H1 (cell line): ENCODE measurements at places on chromosomes 1 and 21. TPM values are rescaled to one million over a fixed set of nuclear protein-coding genes. Genes with fewer than 3 reads are reported as not detected.

DNA sequence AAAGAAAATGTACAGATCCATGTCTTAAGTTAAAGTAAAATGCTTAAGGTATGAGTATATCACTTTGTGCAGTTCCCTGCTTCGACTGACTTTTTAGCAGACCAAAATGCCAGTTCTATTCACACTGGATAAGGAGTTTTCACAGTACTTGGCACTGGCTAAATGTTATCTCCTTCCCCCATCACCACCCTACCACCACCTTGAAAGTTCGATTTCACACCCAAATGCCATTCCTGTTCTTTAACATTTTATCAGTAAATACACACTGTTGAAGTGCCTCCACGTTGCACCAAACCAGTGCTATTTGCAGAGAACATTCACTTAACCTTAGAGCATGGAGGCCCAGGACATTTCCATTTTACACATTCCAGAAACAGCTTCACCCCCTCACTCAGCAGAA is 100.0 kb downstream of the URB2 start:
- DNase-seq, result no peak

- DNase-seq, result no peak
These were observed 26.5 kb upstream of the SLC35A3 start for GRCh38 chr1:99943223-99943794.

GRCh38 chr1:184160236-184160635 is 108.7 kb downstream of the TSEN15 start:
- no peak for DNase-seq

DNA sequence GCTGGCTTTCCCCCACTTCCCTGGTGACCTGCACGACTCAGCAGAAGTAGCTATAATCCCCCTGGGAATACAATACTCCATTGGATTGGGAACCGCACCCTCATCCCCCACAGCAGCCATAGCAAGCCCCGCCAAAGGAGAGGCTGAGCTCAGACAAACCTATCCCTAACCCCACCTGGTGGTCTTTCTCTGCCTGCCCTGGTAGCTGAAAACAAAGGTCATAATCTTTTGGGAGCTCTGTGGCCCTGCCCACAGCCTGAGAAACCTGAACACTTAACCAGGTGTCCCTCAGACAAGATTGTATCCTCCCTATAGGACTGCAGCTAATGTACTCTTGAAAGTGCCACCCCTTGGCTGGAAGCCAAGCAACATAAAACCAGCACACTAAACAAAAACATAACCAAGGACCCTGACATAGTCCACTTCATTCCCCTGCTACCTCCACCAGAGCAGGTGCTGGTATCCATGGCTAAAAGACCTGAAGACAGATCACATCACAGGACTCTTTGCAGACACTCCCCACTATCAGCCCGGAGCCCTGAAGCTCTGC is 71.6 kb upstream of the RUNX1 start:
- DNase-seq, result no peak

DNA sequence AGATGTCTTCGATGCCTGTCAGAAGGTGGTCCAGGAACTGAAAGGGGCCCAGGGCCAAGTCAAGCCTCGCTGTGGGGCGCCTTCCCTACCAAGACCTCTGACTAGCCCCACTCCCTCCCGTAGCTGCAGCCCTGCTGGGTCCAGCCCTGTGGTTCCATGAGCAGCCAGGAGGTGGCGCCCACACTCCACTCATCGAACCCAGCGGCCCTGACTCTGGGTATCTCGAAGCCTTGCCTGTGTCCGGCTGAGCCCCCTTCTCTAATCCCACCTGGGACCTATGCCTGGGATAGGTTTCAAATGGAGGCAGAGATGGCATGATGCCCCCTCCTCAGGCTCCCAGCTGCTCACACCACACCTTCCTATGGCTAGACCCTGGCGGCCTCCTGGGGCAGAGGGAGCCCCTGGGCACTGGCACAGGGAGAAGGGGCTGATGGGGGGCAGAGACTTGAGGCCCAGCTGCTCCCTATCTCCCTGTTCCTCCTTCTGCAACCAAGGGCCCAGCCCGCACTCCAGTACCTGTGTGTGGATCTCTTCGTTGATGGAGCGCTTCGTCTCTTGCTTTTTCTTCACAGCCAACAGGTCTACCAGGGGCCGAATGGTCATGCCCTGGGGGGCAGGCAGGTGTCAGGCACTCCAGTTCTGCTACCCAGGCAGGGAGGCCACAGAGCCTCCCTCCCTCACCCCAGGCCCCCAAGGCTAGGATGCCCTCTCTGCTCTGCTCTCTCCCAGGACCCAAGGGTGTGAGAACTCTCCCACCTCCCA is 52.0 kb downstream of the SLC9A1 start:
- DNase-seq, result peak; percentile 49

The ALX3 gene
- polyA plus RNA-seq, result 0.06 and 0.20 TPM in 2 replicates

GRCh38 chr1:244460197-244460596 is 876 bp upstream of the CATSPERE start:
- no peak for DNase-seq

GRCh38 chr1:17207046-17207445 is 2.1 kb downstream of the PADI1 start:
- DNase-seq, result no peak

DNA sequence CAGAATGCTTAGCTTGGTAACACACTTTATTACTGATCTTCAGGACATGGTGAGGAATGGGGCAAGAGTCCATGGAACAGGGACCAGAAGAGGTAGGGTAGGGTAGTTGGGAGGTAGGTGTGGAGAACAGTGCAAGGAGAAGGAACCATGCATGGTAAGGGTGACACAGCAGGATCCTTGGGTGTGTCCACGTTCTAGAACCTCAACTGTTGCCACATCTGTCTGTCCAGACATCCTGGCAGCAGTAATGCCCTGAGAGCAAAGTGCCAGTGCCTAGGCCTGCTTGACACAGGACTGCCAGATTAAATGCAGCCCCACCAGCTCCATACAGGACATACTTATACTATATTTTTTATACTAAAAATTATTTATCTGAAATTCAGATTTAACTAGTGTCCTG is 13.9 kb downstream of the DMAP1 start:
- DNase-seq, result no peak

The C1orf116 gene
- 1.7 and 2.2 TPM in 2 replicates for polyA plus RNA-seq

DNA sequence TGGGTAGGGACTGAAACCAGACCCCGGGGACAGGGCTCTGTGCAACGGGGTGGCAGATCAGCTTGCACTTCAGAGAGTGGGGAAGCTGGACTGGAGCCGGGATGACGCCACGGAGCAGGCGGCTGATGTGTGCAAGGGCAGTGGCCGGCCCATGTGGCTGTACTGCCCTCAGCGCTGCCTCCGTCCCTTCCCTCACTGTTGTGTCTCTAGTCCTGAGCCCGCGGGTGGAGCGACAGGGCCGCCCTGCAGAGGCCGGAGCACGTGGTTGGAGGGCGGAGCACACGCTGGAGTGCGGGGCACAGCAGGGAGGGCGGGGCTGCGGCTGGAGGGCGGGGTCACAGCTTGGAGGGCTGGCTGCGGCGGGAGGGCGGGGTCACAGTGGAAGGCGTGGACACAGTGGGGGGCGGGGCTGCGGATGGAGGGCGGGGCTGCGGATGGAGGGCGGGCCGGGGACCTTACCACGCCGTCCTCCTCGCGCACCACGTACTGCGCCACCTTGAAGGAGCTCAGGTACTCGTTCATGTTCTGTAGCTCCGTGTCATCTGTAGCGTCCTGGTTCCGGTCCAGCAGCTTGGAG is 52.4 kb downstream of the CHD5 start:
- DNase-seq, result peak; percentile 92

The AVPR1B gene
- 0.29 and 0.44 TPM in 2 replicates for polyA plus RNA-seq

- DNase-seq, result no peak
These were observed 75.6 kb upstream of the SLC2A1 start for GRCh38 chr1:43034195-43034658.

The ZNF697 gene
- 5.6 and 6.4 TPM in 2 replicates for polyA plus RNA-seq

DNA sequence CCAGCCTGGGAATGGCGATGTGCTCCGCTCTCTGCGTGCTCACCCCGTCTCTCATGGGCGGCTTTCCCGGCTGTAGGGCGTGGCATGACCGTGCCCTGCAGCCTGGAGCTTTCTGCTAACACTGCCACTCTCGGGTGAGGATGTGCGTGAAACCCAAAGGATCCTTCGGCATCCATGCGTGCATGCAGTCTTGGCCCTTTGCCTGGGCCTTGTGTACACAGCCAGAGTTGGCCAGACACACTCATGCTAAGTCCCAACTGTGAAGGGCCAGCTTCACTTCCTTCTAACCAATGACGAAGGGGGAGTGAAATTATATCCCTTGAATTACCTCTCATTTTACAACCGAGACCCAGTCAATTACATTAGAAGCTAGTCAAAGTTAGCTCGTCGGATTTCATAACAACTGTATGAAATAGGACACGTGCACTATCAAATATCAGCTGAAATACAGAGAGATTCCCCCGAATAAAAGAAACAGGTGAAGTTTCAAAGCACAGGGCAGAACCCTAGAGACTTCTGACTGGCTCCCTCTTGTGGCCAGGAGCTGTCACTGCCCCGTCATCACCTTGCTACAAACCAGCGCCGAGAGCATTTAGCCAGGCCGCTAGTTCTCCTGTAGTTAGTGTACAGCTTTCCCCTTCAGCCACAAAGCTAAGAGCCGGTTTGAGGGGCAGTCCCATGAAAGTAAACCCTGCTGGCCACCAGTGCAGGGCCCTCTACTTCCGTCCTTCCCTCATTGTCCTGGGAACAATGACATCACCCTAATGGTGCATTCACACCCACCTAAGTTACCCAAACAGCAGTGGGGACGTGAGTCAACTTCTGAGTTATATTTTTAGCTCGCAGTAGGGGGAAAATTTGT is 63.4 kb upstream of the COA6 start:
- DNase-seq, result peak; percentile 47

- DNase-seq, result peak; percentile 88
These were observed at the start of gene SLC35F3 for GRCh38 chr1:233904633-233905415. Gene SLC35F3, plus strand, starts transcription at chr1:233904676.

The C1orf226 gene
- 8.2 and 9.4 TPM in 2 replicates for polyA plus RNA-seq

GRCh38 chr1:94183197-94183815 is 54.1 kb downstream of the ARHGAP29 start:
- DNase-seq, result no peak

The GPR52 gene
- polyA plus RNA-seq, result 0.19 and 0.24 TPM in 2 replicates

The RGS4 gene
- 0.08 and 0.26 TPM in 2 replicates for polyA plus RNA-seq

DNA sequence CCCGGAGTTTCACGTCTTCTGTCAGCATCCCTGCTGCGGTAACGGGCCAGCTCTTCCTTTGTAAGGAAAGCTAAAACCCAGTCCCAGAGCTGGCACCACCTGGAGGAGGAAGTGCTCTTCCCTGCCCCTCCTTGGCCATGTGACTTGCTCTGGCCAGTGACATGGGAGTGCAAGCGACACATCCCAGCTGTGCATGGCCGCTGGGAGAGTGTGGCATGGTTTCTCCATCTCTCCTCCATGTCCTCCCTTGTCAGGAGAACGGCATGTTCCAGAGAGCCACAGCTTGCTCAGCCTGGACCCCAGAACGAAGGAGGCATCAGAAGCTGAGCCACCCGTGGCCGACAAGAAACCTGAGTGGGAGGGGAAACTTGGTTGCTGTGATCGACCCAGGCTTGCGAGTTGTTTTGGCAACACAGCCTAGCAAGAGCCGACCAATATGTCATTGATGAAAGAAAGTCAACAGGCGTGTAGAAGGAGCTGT is 2.7 kb upstream of the PRXL2B start:
- DNase-seq, result no peak

DNA sequence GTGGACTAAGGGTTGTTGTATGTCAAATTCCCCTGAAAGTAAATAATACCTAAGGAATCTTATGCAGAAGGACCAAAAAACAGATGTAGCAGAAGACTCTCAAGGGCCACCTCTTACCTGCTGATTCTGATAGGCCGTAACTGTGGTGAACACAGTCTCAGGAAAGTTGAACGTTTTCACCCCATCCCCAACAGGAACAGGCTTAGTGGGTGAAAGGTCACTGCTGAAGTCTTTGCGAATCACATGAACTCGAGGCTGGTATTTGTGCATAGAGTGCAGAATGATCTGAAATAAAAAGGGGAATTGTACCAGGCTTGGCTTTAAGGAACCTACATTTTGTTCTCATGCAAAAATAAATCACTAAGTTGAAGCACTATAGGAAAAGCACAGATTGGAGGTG is 64.8 kb downstream of the TBX15 start:
- DNase-seq, result no peak

The TRMT13 gene
- 1.8 and 3.6 TPM in 2 replicates for polyA plus RNA-seq

DNA sequence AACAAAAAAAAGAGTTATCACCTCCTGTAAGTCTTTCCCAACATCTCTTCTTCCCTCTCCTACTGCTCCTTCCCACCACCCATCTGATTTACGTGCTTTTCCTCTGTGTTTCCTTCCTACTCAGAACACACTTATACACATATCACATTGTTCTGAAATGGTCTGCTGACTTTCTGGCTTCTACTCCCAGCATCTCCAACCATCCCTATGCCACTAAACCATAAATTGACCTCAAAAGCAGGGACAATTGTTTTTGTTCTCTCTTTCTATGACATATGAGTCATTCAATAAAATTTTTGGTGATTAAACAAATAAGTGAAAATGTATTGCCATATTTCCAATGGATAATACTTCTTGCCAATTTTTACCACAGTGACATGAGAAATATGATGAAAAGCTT is 8.2 kb downstream of the GOLPH3L start:
- DNase-seq, result no peak

DNA sequence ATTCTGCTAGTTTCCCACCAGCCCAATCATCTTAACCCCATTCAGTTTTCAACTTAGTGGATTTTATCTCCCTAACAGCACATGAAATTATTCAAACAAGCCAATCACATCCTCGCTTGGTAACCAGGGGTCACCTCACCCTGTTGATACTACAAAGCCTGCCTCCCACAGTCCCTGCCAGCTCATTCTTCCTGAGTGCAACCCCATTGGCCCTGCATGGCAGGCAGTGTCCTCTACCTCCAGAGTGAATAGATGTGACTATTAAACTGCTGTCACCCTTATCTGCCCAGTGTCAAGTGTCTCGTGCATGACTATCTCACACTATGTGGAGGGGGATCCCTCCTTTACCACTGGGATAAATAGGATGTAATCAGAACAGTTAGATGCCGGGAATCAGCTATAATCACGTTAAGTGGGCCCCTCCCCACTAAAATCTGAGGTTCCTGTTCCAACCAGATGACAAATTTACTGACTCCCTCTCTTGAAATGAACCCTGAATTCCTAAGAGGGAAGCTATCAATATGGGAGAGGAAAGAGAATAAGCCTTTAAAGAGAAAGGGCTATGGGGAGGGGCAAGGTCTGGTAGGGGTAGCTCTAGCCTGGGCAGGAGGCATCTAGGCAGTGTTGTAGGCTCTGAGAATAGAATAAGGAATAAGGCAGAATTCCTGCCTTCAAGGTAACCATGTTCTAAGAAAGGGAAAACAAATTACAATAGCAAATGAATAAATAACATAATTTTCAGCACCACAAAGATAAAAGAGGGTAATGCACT is 155.9 kb downstream of the SLC30A10 start:
- DNase-seq, result no peak

The SPATA46 gene
- polyA plus RNA-seq, result not detected in 2 replicates

The CD5L gene
- polyA plus RNA-seq, result not detected in 2 replicates
